ENCODE measurements at places on chromosomes 12 and 14. TPM values are rescaled to one million over a fixed set of nuclear protein-coding genes. Genes with fewer than 3 reads are reported as not detected.

Gene ART4
- 0.08 TPM for total RNA-seq

Gene ACOT4
- total RNA-seq, result 1.0 TPM

Gene ADAM20
- 0.80 TPM for total RNA-seq

Gene DPF3
- 1.1 TPM for total RNA-seq

Gene RNASE4
- 1.7 TPM for total RNA-seq

Gene TOMM20L
- total RNA-seq, result not detected

Gene KRT79
- 0.32 TPM for total RNA-seq

Gene IL31
- not detected for total RNA-seq

Gene CMA1
- 0.64 TPM for total RNA-seq

Gene RAN
- 693 TPM for total RNA-seq

Gene HELB
- total RNA-seq, result 2.1 TPM

Gene UNC79
- 0.04 TPM for total RNA-seq

Gene ANO4
- total RNA-seq, result not detected

Gene PDE6H
- not detected for total RNA-seq

Gene NPAS3
- total RNA-seq, result 0.08 TPM

Gene KRT81
- total RNA-seq, result not detected

Gene SLC2A14
- total RNA-seq, result not detected

Gene NEUROD4
- not detected for total RNA-seq

Gene GLIPR1L1
- not detected for total RNA-seq

Gene FAM90A1
- total RNA-seq, result 0.16 TPM

Gene PLA2G1B
- not detected for total RNA-seq
